RPMI7951 (cell line): ENCODE measurements at places on chromosomes 7 and 10. TPM values are rescaled to one million over a fixed set of nuclear protein-coding genes. Genes with fewer than 3 reads are reported as not detected.

The LMBR1 gene
- 54.8 and 58.7 TPM in 2 replicates for total RNA-seq

The STEAP4 gene
- not detected in 2 replicates for total RNA-seq

The MMP21 gene
- total RNA-seq: not detected in 2 replicates

The CLEC5A gene
- not detected in 2 replicates for total RNA-seq

The CALN1 gene
- total RNA-seq: not detected in 2 replicates

The ASB15 gene
- total RNA-seq: 0.12 TPM in 1 of 2 replicates, not detected in the other

The CNTNAP2 gene
- not detected in 2 replicates for total RNA-seq

The HOXA2 gene
- 0.84 and 1.1 TPM in 2 replicates for total RNA-seq

The FEZF1 gene
- not detected in 2 replicates for total RNA-seq

The KCND2 gene
- total RNA-seq: not detected in 2 replicates

The NME8 gene
- not detected in 2 replicates for total RNA-seq

The TSPAN13 gene
- total RNA-seq: 4.4 and 5.5 TPM in 2 replicates

The JAKMIP3 gene
- not detected in 2 replicates for total RNA-seq

The CELF2 gene
- total RNA-seq: 15.3 and 21.3 TPM in 2 replicates

The GNGT1 gene
- total RNA-seq: 0.24 TPM in 1 of 2 replicates, not detected in the other

The NFKB2 gene
- 19.9 and 28.9 TPM in 2 replicates for total RNA-seq

The OR2A1 gene
- 0.20 and 1.7 TPM in 2 replicates for total RNA-seq

The CFAP70 gene
- 0.12 TPM in 1 of 2 replicates, not detected in the other for total RNA-seq

The CALHM3 gene
- total RNA-seq: 6.8 and 8.2 TPM in 2 replicates

The TDRD1 gene
- not detected in 2 replicates for total RNA-seq

The SPDYE6 gene
- 0.24 TPM in 1 of 2 replicates, not detected in the other for total RNA-seq

The DOCK1 gene
- 15.7 and 17.4 TPM in 2 replicates for total RNA-seq

The EPO gene
- not detected in 2 replicates for total RNA-seq

The CSTF2T gene
- total RNA-seq: 13.5 and 14.2 TPM in 2 replicates

The POM121C gene
- 8.2 and 8.3 TPM in 2 replicates for total RNA-seq

The C7orf57 gene
- total RNA-seq: 0.59 and 1.4 TPM in 2 replicates

The FAM25A gene
- total RNA-seq: not detected in 2 replicates

The PAX4 gene
- not detected in 2 replicates for total RNA-seq

The ADAM8 gene
- total RNA-seq: 3.8 and 6.3 TPM in 2 replicates
